Dermis blood vessel endothelial cell (primary cell): ENCODE measurements at places on chromosomes 2 and 18. TPM values are rescaled to one million over a fixed set of nuclear protein-coding genes. Genes with fewer than 3 reads are reported as not detected.

DNA sequence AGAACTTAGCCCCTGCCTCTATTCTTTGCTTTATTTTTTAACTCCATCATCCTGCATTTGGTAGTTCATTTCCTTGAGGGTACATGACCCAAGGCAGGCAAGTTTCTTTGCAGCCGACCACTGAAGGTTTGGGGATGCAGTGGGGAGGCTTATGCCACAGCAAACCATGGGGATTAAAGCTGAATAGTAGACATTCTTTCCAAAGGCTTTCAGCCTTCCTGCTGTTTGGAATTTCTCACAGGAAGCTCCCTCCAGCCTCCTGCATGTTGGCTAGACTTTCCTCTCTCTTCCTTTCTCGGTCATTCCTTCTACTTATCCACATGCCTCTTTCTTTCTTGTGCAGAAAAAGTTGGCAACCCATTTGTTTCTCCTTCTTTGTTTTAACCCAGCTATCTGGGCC lies 77.3 kb downstream of the SOCS6 start:
- DNase-seq, result no peak

DNA sequence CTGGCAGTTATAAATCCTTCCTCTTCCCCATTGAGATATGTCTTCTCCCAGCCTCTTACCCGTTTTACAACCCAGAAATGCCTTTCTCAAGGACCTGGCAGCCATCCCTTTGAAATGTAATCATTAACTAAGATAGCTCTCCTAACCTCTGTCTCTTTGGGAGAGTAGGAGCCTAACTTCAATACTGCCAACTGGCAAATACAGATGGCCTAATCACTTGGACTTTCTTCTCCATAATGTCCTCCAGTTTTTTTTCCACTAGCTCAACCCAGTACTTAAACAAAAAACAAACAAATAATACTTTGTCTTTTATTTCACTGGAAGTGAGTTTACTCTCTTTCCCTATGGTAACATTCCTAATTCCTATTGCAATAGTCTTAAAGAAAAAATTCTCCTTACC lies 1391.1 kb downstream of the SUCLG1 start:
- DNase-seq, result no peak

DNA sequence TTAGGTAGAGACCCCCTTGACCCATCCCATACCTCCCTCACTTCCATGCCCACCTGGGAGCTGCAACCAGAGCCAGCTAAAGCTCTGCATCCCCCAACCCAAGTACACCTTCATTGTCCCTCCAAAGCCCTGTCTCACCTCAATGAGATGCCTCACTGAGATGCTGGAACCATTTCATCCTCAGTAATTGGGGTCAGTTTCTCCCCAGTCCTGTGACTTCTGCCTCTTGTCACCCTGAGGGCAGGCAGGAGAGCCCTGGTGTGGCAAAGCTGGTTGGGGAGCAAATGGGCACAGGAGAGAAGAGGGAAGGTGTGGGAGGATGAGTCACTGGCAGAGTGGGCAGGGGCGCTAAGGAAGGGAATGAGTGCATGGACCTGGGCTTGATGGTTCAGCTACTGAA lies 27.9 kb upstream of the NT5DC4 start:
- no peak for DNase-seq

DNA sequence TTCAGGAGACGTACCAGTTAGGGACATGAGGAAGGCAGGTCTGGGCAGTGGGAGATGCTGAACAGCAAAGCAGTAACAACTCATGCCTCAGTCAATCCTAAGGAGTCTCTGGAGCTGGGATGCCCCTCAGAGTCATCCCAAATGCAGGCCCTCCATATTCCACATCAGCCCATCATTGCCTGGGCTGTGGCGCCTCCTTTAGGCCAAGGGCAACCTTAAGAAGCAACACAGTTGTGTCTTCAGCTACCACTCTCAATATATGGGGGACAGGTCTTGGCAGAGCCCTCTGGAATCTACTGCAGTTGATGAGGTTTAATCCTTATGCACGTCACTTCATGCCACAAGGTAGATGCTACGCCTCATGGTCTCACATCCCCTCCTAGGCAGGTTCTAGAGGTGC lies 682.0 kb upstream of the RAB6C start:
- DNase-seq, result no peak

DNA sequence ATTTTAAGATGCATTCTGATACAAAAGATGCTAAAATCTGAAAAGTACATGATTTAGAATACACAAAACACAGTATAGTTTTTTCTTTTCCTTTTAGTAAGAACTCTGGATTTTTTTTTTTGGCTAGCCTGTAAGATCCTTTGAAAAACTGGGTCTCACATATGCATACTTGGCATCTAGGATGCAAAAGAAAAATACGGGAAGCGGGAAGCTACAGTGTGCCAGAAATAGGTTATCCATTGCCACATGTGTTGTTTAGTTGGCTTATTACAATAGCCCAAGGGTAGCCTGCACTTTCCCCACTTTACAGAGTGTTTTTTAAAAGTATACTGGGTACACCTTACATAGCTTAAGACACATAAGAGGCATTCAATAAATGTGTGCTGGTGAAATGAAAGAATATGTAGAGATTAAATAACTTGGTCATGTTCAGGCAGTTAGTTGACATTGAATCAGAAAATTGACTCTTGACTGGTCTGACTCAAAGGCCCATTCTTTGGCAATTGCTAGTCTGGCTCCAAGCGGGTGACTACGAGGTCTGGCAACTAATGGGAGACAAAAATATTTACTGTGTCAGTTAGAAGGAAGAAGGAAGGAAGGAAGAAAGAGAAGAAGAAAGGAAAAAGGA lies 286.8 kb upstream of the TRIB2 start:
- DNase-seq, result no peak

DNA sequence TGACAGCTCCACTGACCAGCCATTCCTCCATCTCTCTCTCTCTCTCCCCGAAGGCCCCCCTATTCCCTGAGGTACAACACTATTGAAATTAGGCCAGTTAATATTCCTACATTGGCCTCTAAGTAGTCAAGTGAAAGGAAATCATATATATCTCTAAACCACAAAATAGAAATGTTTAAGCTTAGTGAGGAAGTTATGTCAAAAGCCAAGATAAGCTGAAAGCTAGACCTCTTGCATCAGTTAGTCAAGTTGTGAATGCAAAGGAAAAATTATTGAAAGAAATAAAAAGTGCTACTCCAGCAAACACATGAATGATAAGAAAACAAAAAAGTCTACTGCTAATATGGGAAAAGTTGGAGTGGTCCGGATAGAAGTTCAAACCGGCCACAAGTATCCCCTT lies 301.3 kb upstream of the RBMS1 start:
- no peak for DNase-seq

DNA sequence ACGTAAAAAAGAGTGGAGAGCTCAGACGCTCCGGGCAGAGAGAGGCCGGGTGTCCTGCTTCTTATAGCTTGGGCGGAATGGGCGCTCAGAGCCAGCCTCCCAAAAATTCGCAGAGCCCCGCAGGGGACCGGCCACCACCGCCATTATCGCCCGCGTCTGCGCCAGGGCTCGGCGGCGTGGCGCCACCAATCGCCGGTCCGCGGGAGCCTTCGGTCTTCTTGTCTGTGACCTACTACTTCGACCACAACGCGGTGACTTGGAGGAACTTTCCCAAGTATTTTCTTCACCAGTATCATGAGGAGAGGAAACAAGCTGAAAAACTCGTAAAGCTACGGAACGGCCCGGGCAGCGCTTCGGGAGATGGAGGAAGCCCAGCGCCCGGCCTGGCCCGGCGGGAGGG lies 1138.1 kb upstream of the CHAC2 start:
- no peak for DNase-seq

RGPD3 gene
- total RNA-seq, result 0.33 and 0.51 TPM in 2 replicates

CHST10 gene
- 12.2 and 12.6 TPM in 2 replicates for total RNA-seq

CDK5R2 gene
- total RNA-seq, result not detected in 2 replicates

MFSD2B gene
- under 0.01 and 0.09 TPM in 2 replicates for total RNA-seq

ECEL1 gene
- not detected in 2 replicates for total RNA-seq

SP140L gene
- total RNA-seq, result 9.2 and 33.7 TPM in 2 replicates
